Fibroblast of skin of right quadriceps (primary cell): ENCODE measurements at places on chromosomes 7 and 10.

DNA sequence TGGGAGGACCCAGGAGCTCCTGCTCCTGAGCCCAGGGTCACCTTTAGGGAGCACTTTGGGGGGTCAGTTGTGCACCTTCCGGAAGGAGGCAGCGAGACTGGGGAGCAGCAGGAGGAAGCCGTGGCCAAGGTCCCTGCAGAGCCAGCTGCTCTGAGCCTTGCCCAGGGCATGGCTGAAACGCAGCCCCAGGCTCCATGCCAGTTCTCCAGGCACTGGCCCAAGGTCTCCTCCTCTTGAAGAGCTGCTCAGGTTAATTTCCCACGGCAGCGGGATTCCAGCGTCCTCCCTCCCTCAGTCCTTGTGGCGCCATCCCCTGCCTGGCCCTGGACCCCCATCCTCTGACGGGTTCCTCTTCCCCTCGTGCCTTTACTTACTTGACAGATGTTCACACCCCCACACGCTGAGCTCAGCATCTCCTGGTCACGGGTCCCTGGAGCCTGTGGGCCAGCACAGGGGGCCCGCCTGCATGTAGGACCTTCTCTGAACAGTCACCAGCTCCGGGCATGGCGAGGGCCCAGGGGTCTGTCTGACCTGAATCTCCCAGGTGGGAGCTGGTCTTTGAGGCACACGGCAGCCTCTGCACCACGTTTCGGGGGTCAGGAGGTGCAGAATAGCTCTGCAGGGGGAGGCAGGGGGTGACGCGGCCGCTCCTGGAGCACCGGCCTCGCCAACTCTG, 16.7 kb upstream of the CFAP46 start:
- no peak for DNase-seq

DNA sequence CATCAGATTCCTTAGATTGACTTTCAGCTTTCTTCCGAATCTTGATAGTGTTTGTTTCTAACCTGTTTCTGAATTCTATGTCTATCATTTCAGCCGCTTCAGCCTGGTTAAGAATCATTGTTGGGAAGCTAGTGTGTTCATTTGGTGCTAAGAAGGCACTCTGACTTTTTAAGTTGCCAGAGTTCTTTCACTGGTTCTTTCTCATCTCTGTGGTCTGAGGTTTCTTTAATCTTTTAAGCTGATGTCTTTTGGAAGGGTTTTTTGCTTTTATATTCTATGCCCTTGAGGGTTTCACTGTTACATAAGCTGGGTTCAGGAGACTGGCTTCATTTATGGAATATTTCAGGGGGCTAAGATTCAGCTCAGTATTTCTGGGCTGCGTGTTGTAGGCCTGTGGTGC, 104.5 kb upstream of the PRSS58 start:
- no peak for DNase-seq

- DNase-seq = no peak
Observed at GRCh38 chr10:114239117-114239993, at the start of gene VWA2. TSS of gene VWA2 (plus strand) at chr10:114239254. CDS start at chr10:114248714, 9,460 bp downstream.

GRCh38 chr7:46352004-46352954, 431.2 kb upstream of the IGFBP3 start:
- peak; percentile 78 for DNase-seq

DNA sequence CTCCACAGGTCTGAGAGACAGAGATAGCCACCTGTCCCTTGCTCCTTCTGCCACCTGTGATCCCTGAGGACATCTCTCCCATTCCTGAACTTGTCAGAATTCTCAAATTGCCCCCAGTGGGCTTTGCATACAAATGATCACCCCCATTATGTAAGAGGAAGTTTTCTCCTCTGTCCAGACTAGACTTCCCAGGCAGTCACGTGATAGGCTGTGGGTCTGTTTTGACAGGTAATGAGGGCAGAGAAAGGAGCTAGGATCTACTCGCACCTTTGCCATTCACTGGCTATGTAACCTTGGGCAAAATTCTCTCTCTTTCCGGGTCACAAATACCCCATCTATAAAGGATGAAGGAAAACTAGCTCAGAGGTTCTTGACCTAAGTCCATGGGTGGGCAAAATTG, 21.4 kb upstream of the TM9SF3 start:
- no peak for DNase-seq

DNA sequence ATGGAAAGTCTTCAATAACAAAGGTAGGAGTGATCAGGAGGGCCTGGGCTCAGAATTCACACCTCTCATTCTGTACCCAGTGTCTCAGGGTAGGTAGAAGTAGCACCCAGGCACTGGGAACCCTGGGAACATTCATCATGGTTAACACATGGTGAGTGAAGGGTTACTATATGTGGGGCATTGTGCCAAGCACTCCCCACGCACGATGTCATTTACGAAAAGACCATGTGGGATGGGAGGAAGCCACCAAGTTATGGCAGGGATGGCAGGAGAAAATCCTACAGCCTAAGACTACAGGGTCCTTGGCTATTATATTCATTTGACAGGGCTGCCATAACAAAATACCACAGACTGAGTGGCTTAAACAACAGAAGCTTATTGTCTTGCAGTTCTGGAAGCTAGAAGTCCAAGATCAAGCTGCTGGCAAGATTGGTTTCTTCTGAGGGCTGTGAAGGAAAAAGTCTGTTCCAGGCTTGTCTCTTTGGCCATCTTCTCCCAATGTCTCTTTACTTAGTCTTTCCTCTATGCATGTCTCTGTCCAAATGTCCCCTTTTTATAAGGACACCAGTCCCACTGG, 27.7 kb upstream of the DDIT4 start:
- no peak for DNase-seq

DNA sequence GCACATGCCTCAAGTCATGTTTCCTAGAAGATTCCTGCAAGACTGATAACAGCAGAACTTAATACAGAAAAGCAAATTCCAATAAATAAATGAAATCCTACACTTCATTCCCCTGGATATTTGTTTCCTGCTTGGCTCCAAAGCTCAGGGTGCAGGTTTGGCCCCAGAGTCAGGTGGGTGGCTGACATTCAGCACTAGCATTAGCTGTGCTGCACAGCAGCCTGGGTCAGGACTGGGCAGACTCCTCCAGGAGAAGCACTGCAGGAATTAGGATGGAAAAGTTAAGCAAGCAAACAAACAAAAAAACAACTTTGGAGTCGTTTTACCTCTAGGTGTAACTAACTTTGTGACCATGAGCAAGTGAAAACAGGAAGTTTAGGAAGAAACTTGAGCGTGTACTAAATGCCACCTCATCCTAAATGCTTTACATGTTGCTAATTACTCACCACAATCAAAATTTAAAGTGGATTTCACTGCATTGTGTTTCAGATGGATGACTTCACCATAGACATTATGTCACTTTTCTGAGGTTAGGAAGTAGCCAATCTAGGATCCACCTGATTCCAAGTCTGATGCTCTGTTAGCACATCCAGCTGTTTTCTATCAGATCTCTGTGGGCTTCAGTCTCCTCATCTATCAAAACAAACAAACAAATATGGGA, 239.4 kb downstream of the C7orf25 start:
- peak; percentile 35 for DNase-seq

GRCh38 chr7:21893401-21893800, 52.3 kb downstream of the CDCA7L start:
- no peak for DNase-seq

DNA sequence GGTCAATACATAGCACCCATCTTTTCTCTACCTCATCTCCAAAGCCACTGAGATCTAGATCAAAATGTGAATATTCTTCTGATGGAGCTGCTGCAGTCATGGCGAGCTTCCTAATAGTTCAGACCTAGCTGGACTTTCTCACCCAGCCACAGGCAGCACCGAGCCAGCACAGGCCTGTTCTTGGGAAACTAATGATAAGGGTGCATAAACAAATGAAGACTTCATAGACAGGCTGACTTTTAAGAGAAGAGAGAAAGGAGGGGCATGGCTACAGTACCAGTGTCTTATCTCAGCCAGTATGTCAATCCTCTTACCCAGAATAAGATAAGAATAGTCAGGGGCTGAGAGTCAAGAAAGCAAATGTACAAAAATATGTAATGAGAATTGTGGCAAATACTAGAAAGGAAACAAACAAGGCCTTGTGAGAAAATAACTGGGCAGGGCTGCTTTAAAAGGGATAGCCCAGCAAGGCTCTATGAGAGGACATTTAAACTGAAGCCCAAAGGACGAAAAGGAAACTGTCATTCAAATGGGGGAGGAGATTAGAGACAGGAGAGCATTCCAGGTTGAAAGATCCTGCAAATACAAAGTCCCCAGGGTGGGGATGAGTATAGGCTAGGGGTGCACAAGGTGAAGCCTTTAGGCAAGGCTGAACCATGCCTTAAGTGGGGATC, 21.8 kb upstream of the CDK14 start:
- DNase-seq = no peak

- DNase-seq = no peak
Observed at GRCh38 chr10:130357951-130358350, 221.8 kb downstream of the GLRX3 start.

- DNase-seq = peak; percentile 70
Observed at GRCh38 chr10:22321156-22321923, 441 bp downstream of the BMI1 start.

GRCh38 chr7:376306-377079, 86.5 kb downstream of the FOXL3 start:
- no peak for DNase-seq

- DNase-seq = no peak
Observed at GRCh38 chr10:130658687-130659290, 522.6 kb downstream of the GLRX3 start.

GRCh38 chr10:34768261-34768971, 46.7 kb downstream of the PARD3 start:
- peak; percentile 14 for DNase-seq

DNA sequence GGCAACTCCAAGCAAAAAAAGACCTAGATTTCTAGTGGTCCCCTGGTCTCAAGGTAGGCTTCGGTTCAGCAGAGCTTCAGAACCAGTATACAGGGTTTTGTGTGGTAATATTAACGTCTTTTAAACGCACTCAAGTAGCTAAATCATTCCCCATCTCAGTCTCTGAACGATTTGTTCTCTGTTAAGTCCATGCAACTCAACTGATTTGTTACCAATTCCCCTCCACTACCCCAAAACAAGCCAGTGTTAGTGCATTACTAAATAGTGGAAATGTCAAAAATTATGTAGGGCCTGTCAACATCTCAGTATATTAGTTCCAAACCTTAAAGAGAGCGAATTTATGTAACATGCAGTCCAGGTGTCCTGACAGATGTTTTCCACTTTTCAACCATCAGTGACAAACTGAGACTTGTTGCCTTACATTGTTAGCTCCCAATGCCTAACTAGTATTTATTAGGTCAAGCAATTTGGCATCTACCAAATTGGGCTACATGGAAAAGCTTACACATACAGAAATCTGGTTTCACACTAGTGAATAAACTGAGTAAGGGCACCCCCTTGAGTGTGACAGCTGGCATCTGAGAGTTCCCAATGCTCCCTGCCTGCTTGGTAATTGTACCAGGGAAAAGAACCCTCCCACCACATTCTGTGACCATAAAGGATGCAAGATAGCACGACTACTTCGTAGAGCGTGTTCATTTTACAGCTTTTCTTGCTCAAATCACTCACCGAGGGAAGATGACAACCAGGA, 12.2 kb downstream of the HNRNPA2B1 start:
- no peak for DNase-seq

GRCh38 chr7:5523052-5523711, 99.5 kb upstream of the TNRC18 start:
- DNase-seq = peak; percentile 77

DNA sequence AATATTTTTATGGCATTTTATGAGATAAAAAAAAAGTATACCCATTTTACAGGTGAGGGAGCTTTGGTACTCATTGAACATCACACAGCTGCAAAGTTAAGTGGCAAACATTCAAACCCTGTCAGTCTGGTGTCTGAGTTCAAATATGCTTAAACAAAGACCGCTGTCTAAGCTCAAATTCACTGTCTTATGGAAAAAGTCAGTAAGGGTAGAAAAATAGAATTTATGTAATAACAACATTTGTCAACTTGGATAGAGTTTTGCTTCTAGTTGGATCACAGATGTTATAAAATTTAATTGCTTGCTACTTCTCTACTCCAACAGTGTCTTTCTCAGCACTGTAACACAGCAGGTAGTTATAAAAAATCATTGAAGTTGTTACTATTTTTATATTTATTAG, 161.7 kb upstream of the CSTF2T start:
- DNase-seq = no peak
